ENCODE measurements at places on chromosomes 7 and 10.

DNA sequence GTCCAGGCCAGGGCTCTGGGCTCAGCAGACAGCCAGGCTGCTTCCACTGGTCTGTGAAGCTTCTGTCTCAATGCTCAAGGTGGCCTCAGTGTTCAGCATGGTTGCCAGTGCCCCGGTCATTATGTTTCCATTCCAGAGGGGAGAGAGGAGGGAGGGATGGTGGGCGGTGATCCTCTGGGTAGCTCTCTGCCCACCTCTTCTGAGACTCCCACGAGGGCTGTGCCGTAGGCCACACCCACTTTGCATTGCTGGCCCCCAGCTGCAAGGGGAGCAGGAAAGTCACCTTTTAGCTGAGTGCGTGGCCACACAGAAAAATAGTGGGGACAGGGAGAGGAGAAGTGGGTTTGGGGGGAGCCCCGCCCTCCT is 42.5 kb downstream of the FOXK1 start:
- no peak for DNase-seq

GRCh38 chr7:1533547-1534329 is 3.2 kb downstream of the MAFK start:
- no peak for DNase-seq

DNA sequence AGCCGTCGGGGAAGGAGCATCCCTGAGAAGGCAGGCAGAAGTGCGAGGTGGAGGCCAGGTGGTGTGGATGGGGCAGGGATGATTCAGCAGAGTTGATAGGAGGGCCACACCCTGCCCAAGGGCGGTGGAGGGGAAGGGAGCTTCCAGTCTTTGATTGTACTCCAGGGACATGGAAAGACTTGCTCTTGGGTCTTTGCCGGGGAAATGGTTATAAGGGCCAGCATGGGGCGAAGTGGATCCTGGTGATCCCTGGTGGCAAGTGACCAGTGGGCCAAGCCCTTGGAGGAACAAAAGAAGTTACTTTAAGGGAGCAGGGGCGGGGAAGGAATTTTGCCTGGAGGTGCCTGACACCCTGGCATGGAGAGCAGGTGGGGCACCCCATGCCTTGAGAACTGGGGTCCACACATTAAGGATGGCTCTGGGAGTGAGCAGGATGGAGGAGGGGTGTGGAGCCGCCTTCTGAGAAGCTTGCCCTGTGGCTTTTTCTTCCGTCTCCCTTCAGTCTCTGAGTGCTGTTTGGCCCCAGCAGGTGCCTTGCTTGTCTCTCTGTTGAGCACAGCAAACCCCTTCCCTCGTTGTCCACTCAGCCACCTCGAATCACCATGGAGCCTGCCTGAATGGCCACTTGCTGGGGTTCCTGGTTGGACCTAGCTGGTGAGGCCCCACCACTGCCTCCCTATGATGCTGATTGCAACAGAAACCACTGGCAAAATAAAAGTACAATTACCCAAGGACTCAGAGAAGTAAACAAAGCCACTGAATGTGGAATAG is 83.9 kb downstream of the RAMP3 start:
- DNase-seq = no peak

DNA sequence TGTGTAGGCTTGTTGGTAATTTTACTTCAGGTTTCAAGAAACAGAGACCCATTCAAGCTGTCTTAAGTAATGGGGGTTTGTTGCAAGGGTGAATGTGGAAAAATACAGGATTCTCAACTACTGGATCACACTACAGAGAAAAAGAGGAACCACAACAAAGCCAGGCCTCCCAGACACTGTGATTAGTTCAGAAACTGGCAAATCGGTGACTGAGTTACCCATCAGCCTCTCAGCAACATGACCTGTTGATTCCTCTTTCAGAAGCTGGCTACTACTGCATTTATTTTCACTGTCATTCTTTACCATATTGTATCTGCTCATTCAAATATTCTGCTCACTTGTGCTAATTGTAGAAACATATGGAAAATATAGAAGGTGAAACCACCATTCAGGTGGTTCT is 16.0 kb downstream of the CCDC71L start:
- no peak for DNase-seq

- DNase-seq = no peak
Observed at GRCh38 chr7:114160925-114161324, 242.1 kb upstream of the PPP1R3A start.

GRCh38 chr7:55288070-55288824 is 76.9 kb upstream of the LANCL2 start:
- DNase-seq = no peak

DNA sequence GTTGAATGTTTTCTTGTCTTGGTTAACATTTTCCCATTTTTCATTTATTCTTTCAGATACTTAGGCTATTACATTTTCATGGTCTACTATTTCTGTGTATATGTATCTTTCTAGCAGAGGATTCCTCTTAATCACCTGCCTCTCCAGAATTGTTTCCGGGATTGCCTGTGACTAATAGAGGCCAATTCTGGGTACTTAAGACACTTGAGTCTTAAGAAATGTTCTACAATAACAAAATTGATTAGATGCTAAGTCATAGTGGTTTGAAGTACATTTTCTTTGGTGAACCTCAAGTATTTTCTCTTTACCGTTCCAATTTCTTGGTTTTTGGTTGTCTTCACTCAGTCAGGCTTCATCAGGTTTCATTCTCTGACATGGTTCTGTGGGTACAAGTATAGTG is 26.4 kb downstream of the BBS9 start:
- no peak for DNase-seq

- no peak for DNase-seq
Observed at GRCh38 chr10:115593060-115593459, 499.9 kb downstream of the ATRNL1 start.

- DNase-seq = no peak
Observed at GRCh38 chr7:52584041-52584440, 451.4 kb upstream of the POM121L12 start.

- DNase-seq = peak; percentile 13
Observed at GRCh38 chr10:94088926-94089381, 95.2 kb downstream of the PLCE1 start.

GRCh38 chr10:29828956-29829355 is 194.2 kb upstream of the SVIL start:
- no peak for DNase-seq

GRCh38 chr7:12162415-12163113 is 48.5 kb upstream of the TMEM106B start:
- DNase-seq = no peak

DNA sequence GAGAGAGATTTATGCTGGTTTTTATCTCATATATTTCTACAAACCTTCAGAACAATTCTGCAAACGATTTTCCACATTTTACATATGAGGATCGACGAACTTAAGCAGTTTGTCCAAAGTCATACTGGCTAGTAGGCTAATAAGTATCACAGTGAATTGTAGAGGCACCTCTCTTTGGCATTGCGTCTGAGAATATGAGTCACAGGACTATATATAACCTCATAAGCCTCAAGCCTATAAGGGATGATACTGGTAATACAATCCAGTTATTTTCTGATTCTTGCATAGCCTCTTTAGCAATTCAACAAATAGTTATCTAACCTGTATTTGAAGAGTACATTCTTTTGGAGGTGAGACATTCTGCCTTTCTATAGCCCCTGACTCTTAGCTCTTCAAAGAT is 129.8 kb downstream of the GPR158 start:
- DNase-seq = no peak

GRCh38 chr7:10022957-10023356 is 950.7 kb upstream of the PHF14 start:
- DNase-seq = peak; percentile 57

DNA sequence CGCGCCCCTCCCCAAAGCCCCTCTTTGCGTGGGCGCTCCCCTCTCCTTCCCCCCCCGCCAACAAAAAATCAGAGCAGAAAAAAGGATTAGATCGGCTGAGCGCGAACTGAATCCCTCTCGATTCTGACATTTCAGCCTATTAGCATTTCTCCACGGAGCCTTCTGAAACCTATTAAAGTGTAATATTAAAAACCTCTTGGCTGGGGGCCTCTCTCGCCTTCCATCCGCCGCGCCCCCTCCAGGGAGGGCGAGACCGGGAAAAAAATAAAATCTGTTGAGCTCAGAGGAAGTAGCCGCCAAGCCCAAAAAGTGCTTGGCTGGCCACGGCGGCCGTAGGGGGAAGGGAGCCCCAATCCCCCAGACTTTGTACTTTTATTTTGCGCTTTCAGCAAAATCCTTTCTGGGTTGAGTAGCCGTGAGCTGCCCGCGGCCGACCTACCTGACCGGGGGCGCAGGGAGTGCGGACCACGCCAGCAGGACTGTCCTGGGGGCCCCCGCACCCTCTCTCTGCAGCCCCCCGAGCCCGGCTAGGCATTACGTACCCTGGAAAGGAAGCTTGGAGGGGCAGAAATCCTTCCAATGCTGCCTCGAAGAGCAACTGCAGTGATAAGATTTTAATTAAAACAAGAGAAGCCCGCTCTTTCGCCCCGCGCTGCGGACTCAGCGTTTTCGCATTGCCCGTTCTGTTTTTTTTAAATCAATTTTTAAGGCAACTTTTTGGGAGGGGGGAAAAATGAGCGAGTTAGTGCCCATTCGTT is 1.3 kb upstream of the TNRC18 start:
- DNase-seq = peak; percentile 61

GRCh38 chr7:12231097-12231496 is 20.0 kb downstream of the TMEM106B start:
- DNase-seq = no peak

GRCh38 chr10:42972946-42973345 is 103.9 kb upstream of the RET start:
- DNase-seq = no peak

- no peak for DNase-seq
Observed at GRCh38 chr7:136677471-136678365, 190.7 kb upstream of the CHRM2 start.

DNA sequence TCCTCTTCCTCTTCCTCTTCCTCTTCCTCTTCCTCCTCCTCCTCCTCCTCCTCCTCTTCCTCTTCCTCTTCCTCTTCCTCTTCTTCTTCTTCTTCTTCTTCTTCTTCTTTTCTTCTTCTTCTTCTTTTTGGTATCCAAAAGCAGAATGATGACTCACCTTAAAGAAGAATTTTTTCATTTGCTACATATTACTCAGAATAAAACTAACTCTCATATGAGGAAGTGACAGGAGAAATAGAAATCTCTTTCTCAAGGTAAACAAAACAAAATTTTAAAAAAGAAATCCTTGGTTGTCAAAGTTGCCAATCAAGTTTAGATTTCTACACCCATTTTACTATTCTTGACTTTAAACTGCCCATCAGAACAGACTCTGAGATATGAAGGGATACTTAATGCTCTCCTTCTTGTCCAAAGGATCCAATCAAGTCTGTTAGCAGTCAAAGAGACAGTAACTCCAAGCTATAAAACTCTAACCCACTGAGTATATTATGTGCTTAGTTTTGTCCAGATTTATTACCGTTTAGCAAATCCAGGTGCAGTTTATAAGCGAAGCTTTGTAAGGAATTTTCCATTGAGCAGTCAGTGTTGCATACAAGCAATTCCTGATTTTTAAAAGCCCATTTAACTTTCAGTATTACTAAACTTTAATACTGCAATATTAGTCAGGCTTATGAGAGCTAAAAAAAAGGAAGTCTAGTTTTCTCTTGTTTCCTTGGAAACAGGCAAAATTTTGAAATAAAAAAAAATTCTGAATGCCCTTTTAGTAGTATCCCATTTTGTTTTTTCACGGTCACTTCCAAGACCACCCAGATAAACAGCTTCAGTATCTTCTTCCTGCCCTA is 43.1 kb upstream of the SNX13 start:
- no peak for DNase-seq

- DNase-seq = no peak
Observed at GRCh38 chr7:19522486-19522885, 186.4 kb downstream of the POLR1F start.

- no peak for DNase-seq
Observed at GRCh38 chr10:67659497-67659896, 36.5 kb downstream of the CTNNA3 start.

DNA sequence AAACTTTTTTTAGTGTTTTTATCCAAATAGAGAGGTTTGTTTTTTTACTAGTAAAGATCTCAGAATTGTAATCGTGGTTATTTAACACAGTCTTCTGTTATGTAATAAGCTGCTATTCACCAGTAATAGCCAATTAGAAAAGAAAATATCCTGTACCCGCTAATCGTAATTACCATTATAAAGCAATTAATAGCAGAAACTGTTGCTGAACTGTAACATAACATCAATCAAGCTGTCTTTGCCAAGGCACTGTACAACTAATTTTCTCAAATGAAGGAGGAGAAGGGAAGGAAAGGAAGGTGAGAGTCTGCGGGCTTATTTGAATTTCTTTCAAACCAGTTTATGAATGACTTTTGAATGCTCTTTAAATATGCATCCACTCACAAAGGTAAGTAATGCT is 9.3 kb downstream of the ZNF277 start:
- no peak for DNase-seq

- DNase-seq = no peak
Observed at GRCh38 chr7:145184956-145185355, 349.1 kb upstream of the TPK1 start.

- DNase-seq = no peak
Observed at GRCh38 chr7:128408709-128409595, 830 bp downstream of the IMPDH1 start.

- DNase-seq = no peak
Observed at GRCh38 chr7:45699726-45700390, 125.7 kb downstream of the ADCY1 start.

- DNase-seq = no peak
Observed at GRCh38 chr7:75534727-75535307, 42.7 kb downstream of the SPDYE5 start.

GRCh38 chr7:148898845-148899484 is 14.9 kb upstream of the EZH2 start:
- DNase-seq = no peak

DNA sequence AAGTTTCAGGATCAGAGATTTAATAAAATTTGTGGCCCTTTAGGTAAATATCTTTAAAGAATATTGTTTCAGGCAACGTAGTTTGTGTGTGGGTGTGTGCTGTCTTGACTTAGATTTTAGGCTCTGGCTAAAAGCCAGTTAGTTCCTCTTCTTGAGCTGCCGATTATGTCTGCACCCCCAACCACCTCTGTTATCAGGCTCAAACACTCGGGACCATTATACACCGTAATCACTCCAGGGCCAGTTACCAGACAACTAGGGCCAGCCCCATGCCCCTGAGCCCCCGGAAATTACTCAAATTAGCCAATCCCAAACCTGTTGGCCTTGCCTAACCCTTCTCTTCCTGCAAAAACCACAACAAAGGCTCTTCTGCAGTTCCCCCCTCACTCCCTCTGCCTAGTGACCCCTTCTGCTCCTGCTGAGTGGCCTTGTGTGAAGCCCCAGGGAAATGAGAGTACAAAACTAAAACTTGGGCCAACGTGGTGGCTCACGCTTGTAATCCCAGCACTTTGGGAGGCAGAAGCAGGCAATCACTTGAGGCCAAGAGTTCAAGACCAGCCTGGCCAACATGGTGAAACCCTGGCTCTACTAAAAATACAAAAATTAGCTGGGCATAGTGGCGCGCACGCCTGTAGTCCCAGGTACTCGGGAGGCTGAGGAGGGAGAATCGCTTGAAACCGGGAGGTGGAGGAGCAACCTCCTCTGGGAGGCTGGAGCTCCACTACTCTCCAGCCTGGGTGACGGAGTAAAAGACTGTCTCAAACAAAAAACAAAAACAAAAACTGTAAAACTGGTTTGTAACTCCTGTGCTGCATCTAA is 9.2 kb upstream of the HNRNPF start:
- no peak for DNase-seq

- DNase-seq = no peak
Observed at GRCh38 chr10:98128802-98129201, 5.7 kb upstream of the R3HCC1L start.

Measured in NCI-H510A treated with DMSO at 0.1 percent for 48 hours (cell line).